ENCODE measurements at places on chromosomes 6 and 20.

DNA sequence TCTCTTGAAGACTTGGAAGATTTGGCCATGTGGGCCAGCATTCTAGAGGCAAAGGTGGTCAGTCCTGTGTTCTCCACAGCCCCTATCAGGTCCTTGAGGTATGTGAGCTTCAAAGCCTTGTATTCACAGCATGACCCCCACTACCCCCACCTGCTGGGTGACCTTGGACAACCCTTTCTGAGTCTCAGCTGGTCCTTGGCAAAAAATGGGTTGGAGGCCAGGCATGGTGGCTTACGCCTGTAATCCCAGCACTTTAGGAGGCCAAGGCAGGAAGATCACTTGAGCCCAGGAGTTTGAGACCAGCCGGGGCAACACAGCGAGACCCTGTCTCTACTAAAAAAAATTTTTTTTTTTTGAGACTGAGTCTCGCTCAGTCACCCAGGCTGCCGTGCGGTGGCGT lies 42.6 kb downstream of the UBE2V1 start:
- no peak for DNase-seq

GRCh38 chr6:139485185-139485584 lies 110.7 kb upstream of the CITED2 start:
- no peak for DNase-seq

GRCh38 chr20:41344938-41345728 lies 4.5 kb downstream of the LPIN3 start:
- DNase-seq = no peak

DNA sequence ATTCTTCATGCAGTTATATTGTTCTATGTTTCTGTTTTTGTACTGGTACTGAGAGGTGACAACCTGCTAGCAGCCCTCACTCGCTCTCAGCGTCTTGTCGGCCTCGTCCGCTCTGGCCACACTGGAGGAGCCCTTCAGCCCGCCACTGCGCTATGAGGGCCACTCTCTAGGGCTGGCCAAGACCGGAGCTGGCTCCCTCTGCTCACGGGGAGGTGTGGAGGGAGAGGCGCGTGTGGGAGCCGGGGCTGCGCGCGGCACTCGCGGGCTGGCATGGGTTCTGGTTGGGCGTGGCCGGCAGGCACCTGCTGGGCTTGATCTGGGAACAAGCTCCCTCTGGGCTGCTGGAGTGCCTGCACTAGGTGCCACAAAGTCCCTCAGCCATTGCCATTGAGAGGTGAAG lies 1323.8 kb upstream of the EYS start:
- DNase-seq = no peak

GRCh38 chr6:116932496-116932895 lies 55.5 kb downstream of the RFX6 start:
- DNase-seq = no peak
